ENCODE measurements at places on chromosomes 4 and X.

DNA sequence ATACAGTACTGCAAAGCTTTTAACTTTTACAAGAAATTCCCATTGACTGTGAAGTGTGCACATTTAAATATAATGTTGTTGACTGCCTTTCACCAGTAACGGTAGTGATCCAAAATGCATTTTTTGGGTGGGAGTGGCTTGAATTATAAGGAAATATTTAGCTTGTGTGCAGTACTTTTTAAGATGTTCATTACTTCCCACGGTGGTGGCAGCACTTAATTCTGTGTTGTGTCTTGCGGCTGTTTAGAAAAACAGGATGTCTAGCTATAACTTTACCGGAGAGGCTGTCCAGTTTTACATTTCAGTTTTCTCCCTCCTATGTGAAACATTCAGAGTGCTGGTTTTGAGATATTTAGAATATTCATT lies 1.7 kb downstream of the TMEM131L start:
- DNase-seq = no peak

DNA sequence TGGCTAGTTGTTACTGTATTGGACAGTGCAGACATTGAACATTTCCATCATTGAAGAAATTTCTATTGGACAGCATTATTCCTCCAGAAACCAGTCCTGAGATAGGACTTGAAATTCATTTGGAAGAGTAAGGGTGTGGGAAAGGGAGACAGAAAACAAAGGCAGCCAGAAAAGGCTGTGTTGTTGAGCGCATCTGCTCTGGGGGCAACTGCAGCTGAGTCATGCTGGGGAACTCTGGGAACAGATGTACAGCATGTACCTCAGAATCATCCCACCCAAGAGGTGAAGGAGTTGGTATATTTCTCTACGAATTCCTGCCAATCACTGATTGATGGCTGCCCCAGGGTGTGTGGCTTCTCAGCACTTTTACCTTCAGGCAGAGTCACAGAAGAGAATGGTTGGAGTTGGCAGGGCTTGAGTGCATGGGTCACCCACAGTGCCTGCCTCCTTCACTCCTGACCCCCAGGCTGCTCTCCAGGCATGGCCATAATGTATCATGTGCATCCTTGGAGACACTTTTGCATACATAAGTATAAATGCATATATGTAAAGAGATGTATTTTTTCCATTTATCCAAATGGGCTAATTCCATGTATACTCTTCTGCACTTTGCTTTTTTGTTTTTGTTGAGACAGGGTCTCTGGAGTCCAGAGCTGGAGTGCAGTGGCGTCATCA lies 39.4 kb downstream of the GEMIN8 start:
- no peak for DNase-seq

DNA sequence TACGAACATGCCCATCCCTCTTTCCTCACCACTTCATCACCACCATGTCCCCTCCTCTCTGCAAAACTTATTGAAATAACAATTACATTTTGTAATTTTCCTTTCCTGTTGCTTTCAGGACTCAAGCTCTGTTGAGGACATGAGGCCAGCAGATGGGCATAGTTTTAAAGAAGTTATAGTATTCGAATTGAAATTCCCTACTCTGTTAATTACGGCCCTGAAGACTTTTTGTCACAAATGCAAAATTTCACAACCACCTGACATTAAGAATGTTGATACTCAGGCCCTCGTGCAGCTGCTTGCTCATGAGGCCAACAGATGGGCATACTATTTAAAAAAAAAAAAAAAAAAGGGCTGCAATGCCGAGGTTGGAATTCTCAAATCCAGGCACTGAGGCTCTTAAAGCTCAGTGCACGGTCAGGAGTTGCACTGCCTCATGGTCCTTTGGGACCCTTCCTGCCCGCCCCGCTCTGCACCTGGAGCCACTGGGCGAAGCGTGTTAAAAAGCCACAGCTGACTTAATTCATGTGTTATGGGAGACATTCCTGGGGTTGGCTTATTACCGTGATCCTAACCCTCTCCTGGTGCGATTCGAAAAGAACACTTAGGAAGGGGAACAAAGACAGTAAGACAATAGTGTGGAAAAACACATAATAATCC lies 34.2 kb upstream of the FAT1 start:
- DNase-seq = no peak

GRCh38 chrX:108034725-108035124 lies 10.1 kb upstream of the VSIG1 start:
- no peak for DNase-seq

- no peak for DNase-seq
Observed at GRCh38 chr4:106312997-106313522, 2.9 kb downstream of the TBCK start.

GRCh38 chr4:35942092-35942491 lies 302.2 kb downstream of the ARAP2 start:
- no peak for DNase-seq

DNA sequence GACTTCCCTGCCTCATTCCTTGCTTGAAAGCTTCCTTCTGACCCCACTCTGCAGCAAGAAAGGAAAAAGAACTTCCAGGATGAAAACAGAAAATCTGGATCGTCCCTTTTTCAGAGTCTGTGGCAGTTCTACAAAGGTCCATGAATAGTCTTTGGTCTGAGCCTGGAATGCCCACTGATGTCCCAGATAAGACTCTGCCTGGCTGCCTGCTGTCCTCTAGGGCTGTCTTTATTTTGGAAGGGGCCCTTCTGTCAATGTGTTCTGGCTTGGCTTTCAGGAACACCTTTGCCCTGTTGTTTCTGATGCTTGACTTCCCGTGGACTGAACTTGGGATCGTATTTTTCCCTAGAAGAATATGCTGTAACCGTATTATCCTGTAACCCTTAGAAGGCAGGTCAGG lies 114.7 kb upstream of the LNX1 start:
- no peak for DNase-seq

Measured in mucosa of descending colon (tissue), 3 donors.